ENCODE measurements at places on chromosomes 12 and 14. TPM values are rescaled to one million over a fixed set of nuclear protein-coding genes. Genes with fewer than 3 reads are reported as not detected.

The STON2 gene
- 0.40 TPM for total RNA-seq

The INHBC gene
- not detected for total RNA-seq

The INHBE gene
- not detected for total RNA-seq

The CBLN3 gene
- total RNA-seq = 1.6 TPM

The SLC35F4 gene
- total RNA-seq = not detected

The SLC2A3 gene
- 23.9 TPM for total RNA-seq

The PTPRB gene
- total RNA-seq = 173 TPM

The PAH gene
- total RNA-seq = not detected

The DDIT3 gene
- total RNA-seq = 6.3 TPM

The OR6C74 gene
- total RNA-seq = not detected

The HOXC6 gene
- not detected for total RNA-seq

The ANO2 gene
- total RNA-seq = 12.6 TPM

The TTC9 gene
- total RNA-seq = 0.13 TPM

The RNF10 gene
- total RNA-seq = 165 TPM

The ACOT6 gene
- not detected for total RNA-seq

The TMEM30B gene
- 0.07 TPM for total RNA-seq

The SLC39A9 gene
- 110 TPM for total RNA-seq

The ITPR2 gene
- total RNA-seq = 111 TPM

The CPNE6 gene
- total RNA-seq = not detected

The GZMB gene
- not detected for total RNA-seq

The GPR68 gene
- total RNA-seq = 0.36 TPM

The OR4E2 gene
- total RNA-seq = not detected

The CLEC2A gene
- total RNA-seq = not detected

The FBXO33 gene
- total RNA-seq = 13.9 TPM

The IGFBP6 gene
- 12.2 TPM for total RNA-seq

The CDCA3 gene
- total RNA-seq = 39.8 TPM

The CHURC1 gene
- 72.8 TPM for total RNA-seq

The PHC1 gene
- total RNA-seq = 17.3 TPM

The SIRT4 gene
- total RNA-seq = 0.50 TPM

The TMPRSS12 gene
- not detected for total RNA-seq

The ADAM21 gene
- total RNA-seq = 0.36 TPM

The KRT1 gene
- not detected for total RNA-seq

The KRT82 gene
- total RNA-seq = not detected

All from thoracic aorta endothelial cell (primary cell).